ENCODE measurements at places on chromosomes 2 and 18.
A peak's percentile ranks its signal among the peaks of the same experiment; 100 is the strongest.

DNA sequence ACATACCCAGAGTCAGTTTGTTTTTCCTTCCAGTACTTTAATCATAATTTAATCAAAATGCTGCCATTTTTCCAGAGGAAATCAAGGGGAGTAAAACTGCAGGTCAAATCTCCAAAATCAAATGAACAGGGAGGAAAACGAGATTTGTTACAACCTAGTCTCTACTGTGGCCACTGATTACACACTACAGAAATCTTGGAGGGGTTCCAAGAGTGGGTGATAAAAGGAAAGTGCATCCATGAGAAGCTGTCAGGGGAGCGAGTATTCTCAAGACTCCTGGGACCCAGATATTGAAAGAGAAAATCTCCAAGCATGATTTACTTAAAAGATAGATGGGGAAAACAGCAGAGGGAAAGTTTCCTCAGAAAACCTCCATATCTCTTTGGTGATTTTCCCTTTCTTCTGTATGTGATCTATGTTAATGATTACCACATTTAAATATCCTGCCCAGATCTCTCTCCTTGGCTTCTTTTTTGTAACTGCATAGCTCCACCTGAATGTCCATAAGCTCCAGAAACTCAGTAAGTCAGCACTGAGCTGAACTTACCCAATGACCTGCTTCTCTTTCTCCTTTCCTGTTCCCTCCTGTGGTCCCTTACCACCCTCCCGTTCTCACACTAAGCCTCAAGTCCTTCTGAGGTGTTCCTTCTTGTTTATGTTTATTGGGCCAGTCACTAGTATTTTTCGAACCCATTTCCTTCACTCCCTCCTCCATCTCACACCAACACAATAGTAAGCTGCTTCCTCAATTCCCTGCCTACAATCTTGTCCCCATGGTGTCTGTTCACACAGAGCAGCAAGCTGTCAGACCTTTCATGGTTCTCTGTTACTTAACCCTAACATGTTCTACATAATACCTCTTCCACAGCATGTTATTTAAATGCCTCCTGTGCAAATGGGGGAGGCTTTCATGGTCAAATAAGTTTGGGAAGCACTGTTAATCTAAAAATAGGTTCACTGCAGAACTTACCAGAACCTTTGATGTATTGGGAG lies 73.9 kb upstream of the TWSG1 start:
- no peak for DNase-seq

- DNase-seq: no peak
These were observed 364.2 kb downstream of the ZNF516 start for GRCh38 chr18:76130845-76131244.

GRCh38 chr2:215879977-215880940 lies 133.1 kb downstream of the MREG start:
- DNase-seq: no peak

DNA sequence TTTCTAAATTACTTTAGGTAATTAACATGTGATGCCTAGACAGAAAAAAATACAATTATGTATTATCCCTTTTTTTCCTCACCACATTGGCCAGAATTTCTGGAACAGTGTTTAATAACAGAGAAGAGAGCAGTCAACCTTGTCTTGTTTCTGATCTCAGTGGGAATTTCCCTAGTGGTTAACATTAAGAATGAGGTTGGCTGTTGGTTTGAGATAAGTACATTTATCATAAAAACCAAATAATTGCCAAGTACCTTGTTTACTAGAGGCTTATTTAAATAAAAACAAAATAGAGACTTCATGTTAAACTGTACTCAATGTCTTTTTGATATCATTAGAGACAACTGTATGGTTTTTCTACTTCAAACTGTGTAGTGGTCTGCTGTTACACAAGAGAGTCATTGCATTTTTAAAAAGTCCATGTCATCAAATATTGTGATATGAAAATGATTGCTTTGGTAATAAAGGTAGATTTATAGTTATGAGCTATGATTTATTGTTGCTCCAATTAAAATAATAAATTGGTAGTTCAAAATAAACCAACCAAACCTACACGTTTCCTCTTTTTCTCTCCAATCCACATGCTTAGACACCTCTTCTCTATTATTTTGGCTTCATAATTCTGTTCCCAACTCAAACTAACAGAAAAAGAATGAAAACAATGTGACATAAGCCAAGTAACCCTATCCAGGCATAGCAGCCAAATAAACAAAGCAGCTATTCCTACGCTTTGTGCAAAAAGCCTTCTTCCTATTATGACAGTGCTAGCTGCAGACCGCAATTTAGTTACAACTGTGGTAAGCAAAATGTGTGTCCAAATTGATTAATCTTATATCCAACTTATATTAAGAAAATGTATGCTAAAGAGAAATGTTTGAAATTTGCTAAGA lies 20.9 kb upstream of the TANK start:
- peak; percentile 61 for DNase-seq

GRCh38 chr2:220077488-220077887 lies 450.1 kb downstream of the SLC4A3 start:
- no peak for DNase-seq

GRCh38 chr18:23871410-23871809 lies 143.1 kb upstream of the TTC39C start:
- peak; percentile 42 for DNase-seq

DNA sequence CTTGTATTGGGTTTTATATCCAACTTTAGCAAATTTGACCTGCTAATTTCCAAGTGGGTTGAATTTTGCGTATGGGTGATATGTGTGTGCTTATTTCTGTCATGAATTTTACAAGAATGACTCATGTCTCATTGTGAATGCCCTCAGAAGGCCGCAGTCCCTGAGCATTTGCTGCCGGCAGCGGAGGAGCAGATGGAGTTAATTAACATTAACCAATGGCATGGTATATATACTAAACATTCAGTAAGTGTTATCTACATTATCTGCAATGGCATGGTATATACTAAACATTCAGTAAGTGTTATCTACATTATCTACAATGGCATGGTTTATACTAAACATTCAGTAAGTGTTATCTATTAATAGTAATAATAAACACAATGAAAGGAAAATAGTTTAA lies 90.1 kb downstream of the DOK6 start:
- no peak for DNase-seq

DNA sequence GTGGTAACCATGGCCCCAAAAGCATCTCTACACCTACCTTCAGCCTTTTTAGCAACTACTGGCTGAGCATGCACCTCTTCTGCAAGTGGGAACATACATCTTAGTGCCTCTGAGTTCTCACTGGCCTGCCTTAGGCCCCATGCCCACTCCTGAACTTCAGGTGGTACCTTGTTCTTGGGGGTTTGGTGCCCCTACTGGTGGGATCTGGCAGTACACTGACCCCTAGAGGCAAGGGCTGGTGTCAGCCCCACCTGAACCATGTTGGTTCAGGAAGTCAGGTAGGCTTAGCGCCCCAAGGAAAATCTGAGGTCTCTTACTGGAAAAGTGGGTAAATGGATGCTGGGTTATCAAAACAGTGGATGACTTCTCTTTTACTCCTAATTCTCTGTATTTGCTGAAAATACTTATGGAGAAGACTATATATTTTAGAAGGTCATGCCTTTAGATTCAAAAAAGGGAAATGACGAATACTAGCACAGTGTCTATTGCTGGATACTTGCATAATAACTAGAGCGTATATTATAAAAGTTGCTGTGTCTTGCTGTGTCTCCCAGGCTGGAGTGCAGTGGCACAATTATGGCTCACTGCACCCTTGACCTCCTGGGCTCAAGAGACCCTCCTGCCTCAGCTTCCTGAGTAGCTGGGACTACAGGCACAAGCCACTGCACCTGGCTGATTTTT lies 84.6 kb downstream of the RAB31 start:
- DNase-seq: peak; percentile 54

GRCh38 chr2:8567469-8568260 lies 114.2 kb upstream of the ID2 start:
- DNase-seq: no peak

DNA sequence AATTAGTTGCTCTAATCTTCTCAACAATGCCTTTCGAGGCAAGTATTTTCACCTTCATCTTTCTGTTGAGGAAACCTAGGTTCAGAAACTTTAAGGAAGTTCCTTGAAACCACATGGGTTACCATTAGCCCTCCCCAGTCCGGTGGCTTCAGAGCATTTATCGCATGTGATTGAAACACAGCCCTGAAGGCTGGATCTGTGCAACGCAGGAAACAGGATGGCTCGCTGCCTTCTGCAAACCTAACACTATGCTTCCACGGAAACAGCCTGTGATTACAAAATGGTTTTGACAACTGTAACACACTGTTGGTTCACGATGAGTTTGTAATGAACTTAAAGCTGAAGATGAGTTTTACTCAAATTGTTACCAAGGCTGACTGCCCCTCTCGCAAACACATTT lies 68.5 kb downstream of the EPB41L3 start:
- DNase-seq: no peak

- DNase-seq: no peak
These were observed 116.0 kb downstream of the UXS1 start for GRCh38 chr2:106078096-106078495.
